ENCODE measurements at places on chromosomes 7 and 10. TPM values are rescaled to one million over a fixed set of nuclear protein-coding genes. Genes with fewer than 3 reads are reported as not detected.

- no peak for DNase-seq
Observed at GRCh38 chr7:1593091-1593866, 23.4 kb upstream of the PSMG3 start.

- DNase-seq, result no peak
Observed at GRCh38 chr10:75226656-75227055, 9.1 kb downstream of the COMTD1 start.

- DNase-seq, result no peak
Observed at GRCh38 chr10:9833942-9834341, 1183.7 kb upstream of the CELF2 start.

- no peak for DNase-seq
Observed at GRCh38 chr7:12637819-12638592, 49.4 kb upstream of the ARL4A start.

- DNase-seq, result peak; percentile 73
Observed at GRCh38 chr10:78578929-78579328, 489.8 kb upstream of the ZMIZ1 start.

DNA sequence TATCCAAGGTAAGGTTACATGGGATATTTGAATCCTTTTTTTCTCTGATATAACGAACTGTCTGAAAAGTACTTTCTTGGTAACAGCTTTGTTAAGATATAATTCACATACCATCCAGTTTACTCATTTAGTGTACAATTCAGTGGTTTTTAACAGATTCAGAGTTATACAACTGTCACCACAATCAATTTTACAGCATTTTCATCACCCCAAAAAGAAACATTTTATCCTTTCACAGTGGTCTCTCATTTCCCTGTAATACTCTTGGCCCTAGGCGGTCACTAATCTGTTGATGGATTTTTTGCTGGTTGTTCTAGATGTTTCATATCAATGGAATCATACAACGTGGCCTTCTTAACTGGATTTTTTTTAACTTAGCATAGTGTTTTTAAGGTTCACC, 91.6 kb downstream of the GLCCI1 start:
- DNase-seq, result no peak

DNA sequence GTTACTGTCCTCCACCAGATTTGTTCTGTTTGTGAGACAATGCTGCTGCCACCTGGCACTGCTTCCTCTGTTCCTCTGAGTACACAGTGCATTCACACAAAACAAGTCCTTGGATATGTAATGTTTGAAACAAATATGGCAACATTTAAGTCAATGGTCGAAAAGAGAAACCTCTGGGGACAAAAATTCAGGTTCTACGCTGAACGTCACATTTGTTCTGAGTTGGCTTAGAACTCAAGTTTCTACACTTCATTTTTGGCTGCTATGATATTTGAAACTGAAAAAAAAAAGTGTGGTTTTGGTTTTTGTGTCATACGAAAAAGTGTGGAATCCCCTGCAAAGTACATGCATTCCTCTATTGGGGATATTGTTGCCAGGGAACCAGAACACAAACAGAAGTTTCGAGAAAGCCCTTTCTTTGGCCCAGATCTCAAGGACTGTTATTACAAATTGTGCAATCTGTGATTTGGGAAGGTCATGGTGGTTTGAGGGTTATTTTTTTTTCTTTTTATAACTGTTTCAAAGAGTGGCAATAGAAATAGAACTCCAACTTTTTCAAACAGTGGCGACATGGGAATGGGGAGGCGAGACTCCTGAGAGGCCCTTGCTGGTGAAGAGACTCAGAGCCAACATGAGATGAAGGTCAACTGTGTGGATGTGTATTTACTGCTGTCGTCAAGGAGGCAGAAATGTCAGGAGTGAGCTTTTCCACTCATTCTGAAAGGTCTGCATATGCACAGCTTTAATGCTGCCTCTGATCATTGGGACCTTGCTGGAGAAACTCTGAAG, 127.5 kb downstream of the CUBN start:
- DNase-seq, result peak; percentile 39

DNA sequence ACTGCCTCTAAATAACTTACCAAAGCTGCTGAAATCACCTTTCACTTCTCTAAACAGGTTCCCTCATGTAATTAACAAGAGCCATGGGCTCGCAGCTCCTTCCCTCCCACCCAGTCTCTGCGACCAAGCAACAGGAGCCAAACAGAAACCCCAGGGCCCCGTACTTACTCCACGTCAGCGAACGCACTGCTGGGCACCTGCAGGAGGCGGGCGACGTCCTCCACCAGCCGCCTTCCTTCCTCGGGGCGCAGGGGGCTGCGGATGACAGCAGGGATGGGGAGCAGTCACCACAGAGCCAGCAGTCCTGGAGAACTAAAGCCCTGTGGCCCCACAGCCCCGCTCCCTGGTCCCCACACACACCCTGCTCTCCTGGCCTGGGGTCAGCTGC, 477.0 kb downstream of the PTPRN2 start:
- DNase-seq, result peak; percentile 30

CAV1 gene
- not detected for total RNA-seq

SCART1 gene
- total RNA-seq, result 2.1 TPM

CYP3A7 gene
- not detected for total RNA-seq
